Fibroblast of upper back skin (primary cell): ENCODE measurements at places on chromosomes 7 and 10.

DNA sequence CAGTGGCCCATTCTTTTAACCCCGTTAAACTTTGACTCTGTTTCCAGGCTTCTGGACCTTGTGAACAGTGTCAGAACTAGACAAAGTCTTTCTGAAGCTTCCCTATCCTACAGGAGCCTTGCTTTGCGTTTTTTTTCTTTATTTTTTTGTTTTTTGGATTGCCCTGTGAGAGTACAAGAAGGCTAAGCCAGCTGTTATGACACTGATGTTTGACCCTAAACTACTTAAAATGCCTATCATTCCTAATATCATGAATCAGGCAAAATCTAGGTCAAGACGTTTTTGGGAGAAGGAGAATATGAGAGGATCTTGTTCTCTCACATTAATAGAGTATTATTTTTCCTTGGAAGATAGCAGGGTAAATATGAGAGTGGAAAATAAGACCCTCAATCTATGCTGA is 79.8 kb downstream of the EPDR1 start:
- peak; percentile 41 for DNase-seq

DNA sequence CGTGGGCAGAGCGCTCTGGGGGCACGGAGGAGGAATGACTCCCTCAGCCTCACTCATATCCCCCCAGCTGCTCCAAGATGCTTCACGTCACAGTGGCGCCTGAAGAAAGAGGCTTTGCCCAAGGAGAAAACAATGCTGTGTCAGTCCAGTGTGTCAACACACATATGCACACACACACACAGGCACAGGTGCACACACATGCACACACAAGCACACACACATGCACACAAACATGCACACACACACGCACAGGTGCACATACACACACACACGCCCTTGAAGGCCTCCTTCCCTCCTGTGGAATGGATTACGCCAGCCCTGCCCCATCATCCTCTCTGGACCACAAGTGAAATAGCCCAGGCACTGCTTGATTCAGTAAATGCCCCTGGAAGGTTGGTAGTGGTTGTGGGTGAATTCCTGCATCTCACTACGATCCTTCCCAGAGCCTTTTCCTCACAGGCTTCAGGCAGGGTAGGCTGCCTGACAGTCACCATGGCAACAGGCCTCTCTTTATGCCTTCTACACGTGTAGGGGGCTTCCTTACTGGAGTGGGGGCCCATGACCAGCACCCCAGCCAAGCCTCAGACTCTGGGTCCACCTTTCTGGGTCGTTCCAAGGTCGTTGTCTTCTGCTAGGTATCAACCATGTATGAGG is 371.5 kb upstream of the PODXL start:
- DNase-seq: no peak

- DNase-seq: no peak
These were observed 25.8 kb downstream of the TES start for GRCh38 chr7:116236020-116236630.

- peak; percentile 52 for DNase-seq
These were observed 15.9 kb downstream of the PRKG1 start for GRCh38 chr10:51090190-51090589.

GRCh38 chr10:92845921-92846320 is 2.4 kb upstream of the EXOC6 start:
- DNase-seq: no peak

DNA sequence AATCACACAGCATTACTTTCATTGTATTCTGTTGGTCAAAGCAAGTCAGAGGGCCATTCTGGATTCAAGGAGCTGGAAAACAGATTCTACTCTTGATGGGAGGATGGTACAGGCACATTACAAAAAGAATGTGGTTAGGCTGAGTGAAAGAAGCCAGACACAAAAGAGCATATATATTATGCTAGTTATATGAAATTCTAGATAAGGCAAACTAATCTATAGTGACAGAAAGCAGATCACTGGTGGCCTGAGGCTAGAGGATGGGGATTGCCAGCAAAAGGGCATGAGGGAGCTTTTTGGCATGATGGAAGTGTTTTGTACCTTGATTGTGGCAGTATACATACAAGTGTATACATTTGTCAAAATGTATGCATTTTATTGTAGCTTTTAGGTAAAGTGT is 96.8 kb downstream of the SPAG6 start:
- no peak for DNase-seq

DNA sequence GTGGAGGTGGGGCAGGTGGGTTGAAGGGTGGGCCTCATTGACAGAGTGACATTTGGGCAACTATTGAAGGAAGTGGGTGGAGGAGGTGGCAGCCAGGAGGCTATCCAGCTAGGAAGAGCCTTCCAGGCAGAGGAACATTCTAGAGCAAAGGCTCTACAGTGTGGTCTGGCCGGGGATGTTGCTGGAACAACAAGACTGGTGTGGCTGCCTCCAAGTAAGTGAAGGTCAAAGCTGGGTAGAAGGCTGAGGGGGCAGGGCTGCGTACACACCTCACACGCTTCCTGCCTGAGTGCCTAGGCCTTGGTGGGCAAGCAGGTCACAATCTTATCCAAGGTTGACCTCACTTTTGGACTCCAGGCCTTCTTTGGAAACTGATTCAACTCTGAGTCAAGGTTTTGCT is 6.6 kb downstream of the CPA1 start:
- no peak for DNase-seq

DNA sequence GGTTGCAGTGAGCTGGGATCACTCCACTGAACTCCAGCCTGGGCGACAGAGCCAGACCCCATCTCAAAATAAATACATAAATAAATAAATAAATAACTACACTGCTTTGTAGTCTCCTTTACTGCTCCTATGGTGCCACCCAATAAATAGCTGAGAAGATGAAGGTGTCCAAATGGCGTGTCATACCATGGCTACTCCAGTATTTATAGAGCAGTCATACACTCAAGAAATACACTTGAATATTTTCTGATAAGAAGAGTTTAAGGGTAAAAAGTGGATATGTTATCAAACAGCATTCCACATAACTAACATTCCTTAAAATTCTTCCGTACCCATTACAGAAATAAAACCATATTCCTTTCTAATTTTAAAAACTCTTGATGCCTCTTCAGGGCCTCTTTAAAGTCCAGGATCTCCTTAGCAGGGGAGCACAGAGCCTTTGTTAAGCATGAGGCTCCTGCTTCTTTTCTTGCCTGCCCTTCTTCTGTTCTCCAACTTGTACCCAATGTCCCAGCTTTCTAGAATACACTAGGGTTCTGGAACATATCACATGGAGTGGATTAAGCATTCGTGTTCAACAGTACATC is 7.9 kb upstream of the SAR1A start:
- no peak for DNase-seq

DNA sequence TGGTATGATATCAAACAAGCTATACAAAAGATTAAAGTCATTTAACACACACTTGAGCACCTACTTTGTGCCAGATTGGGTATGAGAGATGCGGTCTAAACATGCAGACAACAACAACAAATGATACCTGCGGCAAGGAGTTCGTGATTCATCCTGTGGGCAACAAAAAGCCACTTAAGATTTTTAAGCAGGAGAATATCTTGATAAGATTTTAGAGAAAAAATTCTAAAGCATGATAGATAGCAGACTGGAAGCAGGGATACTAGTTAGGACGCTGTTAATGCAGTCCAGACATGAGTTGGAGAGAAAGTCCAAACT is 1.6 kb upstream of the KBTBD2 start:
- DNase-seq: no peak

- no peak for DNase-seq
These were observed 18.1 kb upstream of the SORBS1 start for GRCh38 chr10:95579292-95579691.

- no peak for DNase-seq
These were observed 637.4 kb upstream of the MKI67 start for GRCh38 chr10:128763588-128763987.

DNA sequence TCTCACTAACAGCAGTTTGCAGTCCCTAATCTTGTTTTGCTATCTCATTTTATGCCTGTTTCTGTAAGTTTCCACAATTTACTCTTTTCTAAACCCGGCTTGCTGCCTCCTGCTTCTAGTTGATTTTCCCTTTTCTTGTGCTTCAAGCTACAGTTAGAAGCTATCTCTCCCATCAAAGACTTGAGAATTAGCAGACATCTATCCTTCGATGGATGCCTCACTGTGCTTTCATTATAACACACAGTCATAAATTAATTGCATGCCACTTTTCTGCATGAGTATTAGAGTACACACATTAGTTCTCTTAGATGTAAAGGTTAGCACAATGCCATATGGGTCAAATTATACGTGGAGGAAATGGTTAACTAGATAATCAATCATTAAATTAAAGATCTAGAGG is 48.7 kb downstream of the SEMA3A start:
- DNase-seq: no peak

DNA sequence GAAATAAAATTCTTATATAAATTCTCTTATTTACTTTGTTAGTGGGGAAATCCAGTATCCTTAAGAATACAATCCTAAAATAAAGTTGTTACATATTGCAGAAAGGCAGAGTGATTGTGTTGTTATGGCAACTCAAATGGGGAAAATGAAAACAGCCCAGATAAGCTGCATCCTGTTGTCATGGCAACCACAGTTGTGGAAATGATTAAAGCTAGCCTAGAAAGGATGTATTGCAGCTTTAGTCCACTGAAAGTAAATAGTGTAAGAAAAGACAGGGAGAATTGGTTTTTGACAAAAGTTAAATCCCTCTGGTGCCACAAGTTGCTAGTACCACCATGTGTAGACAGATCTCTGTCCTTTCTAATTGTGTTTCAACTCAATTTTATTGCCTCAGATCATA is 43.2 kb downstream of the BTRC start:
- peak; percentile 54 for DNase-seq

- DNase-seq: no peak
These were observed 46.2 kb downstream of the IDE start for GRCh38 chr10:92527716-92528115.

DNA sequence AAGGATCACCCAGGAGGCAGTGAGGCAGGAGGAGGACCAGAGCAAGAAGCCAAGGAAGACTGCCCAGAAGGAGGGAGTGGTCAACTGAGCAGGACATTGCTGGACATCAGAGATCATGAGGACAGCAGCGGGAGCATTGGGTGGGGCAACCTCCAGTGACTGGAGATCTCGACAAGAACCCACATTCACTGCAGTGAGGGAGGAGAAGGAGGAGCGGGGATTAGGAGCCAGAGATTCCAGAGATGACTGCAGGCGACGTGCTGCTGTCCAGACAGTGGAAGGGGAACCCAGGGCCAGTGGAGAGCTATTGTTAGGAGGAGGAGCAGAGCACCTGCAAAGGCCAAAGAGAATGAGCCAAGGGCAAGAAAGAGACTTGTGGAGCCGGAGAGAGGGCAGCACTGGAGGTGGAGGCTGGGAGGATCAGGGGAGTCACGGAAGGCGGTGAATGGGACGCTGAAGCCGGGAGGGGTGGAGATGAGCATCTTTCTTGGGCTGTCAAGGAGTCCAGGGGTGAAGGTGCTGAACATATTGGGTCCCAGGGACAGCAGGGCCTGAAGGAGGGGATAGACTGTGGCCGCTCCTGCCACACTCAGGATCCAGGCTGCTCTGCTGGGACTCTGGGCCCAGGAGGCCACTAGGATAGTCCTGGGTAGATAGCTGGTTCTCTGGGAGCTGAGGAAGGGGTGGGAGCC is 140.1 kb upstream of the UNC5B start:
- DNase-seq: no peak

GRCh38 chr10:27248215-27248614 is 7.6 kb upstream of the ACBD5 start:
- no peak for DNase-seq

DNA sequence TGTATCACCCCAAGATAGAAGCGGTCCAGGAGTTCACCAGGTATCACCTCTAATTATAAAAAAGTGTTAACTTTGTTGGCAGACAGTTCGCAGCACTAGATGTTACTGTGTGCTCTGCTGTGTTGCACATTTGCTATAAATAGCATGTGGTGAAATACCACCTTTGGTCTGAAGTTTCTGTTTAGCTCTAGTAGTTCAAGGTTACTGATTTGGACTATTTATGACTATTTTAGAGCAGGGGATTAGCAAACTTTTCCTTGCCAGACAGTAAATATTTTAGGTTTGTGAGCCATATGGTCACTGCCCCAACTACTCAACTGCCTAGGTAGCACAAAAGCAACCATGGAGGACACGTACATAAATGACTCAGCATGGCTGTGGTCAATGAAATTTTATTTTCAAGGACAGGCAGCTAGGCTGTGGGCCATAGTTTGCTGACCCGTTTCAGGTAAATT is 16.5 kb downstream of the DENND10 start:
- DNase-seq: peak; percentile 26

DNA sequence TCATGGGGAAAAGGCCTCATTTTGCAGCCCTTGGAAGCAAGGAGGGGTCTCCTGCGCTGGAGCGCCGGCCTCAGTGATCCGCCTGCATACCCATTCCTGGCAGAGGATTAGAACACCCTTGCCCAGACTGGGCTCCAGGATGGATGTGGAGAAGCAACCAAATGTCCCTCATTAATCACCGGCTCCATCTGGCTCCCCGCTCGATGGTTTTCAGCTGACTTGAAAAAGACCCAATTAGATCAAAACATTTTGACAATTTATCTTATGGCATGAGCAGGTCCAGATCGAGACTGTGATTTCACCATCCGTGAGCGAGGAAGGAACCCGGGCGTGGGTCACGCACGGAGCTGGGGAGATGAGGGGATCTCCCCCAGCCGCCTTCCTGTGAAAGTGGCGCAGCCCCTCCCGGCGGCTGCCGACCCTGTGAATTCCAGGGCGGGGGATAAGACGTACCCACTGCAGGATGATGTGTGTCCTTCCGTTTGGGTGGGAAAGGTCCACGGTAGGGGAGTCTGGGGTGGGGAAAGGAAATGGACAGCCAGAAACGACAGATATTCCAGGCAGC is 141.6 kb downstream of the EMX2 start:
- DNase-seq: no peak

GRCh38 chr7:147483634-147484292 is 1106.8 kb upstream of the C7orf33 start:
- DNase-seq: peak; percentile 56

DNA sequence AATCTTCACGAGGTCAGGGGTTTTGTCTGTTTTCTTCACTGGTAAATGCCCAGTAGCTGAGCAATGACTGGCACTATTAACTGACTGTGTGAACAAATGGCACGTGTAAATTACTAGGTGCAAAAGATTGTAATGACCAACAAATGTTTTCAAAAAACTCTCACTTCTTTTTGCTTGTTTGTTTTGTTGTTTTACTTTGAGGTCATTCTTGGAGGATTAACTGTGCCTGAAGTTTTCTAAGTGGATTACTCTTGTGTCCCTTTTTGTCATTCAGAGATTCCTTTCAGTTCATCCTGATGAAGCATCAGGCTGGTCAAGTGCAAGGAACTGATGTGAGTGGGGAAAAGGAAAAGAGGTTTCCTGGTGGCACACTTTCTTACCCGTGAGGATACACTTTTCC is 74.4 kb upstream of the PPP1R3C start:
- no peak for DNase-seq

DNA sequence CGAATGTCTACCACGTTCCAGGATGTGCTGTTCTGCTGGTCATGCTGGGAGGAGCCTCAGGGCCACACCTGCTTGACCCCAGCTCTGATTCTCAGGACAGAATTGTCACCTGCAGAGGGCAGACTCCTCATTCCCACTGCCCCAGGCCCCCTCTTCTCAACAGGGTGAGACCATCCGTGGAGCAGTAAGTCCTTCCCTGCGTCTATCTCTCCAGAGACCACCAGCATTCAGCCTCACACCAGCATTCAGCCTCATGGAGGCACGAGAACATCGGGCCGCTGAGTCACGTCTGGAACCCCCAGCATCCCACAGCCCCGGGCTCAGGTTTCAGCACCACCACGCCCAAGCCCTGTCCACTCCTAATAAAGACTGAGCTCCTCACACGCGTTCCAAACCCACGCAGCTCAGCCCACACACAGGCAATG is 273.4 kb downstream of the DIP2C start:
- no peak for DNase-seq

GRCh38 chr10:118594392-118595063 is 920 bp downstream of the PRLHR start:
- DNase-seq: peak; percentile 46

GRCh38 chr7:17586711-17587110 is 288.3 kb downstream of the AHR start:
- no peak for DNase-seq
